Stomach (tissue), 19 donors: ENCODE measurements at places on chromosomes 16 and 17. TPM values are rescaled to one million over a fixed set of nuclear protein-coding genes. Genes with fewer than 3 reads are reported as not detected.

The NAT9 gene
- total RNA-seq: 24.0 TPM

The HSD17B1 gene
- not detected for total RNA-seq

The HS3ST3B1 gene
- not detected for total RNA-seq

The KCNJ12 gene
- total RNA-seq: 2.3 TPM

The NTN1 gene
- 5.8 TPM for total RNA-seq

The NUPR1 gene
- total RNA-seq: 14.0 TPM

The ZFP3 gene
- 15.2 TPM for total RNA-seq

The HELZ gene
- 144 TPM for total RNA-seq

The SLC52A1 gene
- total RNA-seq: not detected

The PLA2G10 gene
- not detected for total RNA-seq

DNA sequence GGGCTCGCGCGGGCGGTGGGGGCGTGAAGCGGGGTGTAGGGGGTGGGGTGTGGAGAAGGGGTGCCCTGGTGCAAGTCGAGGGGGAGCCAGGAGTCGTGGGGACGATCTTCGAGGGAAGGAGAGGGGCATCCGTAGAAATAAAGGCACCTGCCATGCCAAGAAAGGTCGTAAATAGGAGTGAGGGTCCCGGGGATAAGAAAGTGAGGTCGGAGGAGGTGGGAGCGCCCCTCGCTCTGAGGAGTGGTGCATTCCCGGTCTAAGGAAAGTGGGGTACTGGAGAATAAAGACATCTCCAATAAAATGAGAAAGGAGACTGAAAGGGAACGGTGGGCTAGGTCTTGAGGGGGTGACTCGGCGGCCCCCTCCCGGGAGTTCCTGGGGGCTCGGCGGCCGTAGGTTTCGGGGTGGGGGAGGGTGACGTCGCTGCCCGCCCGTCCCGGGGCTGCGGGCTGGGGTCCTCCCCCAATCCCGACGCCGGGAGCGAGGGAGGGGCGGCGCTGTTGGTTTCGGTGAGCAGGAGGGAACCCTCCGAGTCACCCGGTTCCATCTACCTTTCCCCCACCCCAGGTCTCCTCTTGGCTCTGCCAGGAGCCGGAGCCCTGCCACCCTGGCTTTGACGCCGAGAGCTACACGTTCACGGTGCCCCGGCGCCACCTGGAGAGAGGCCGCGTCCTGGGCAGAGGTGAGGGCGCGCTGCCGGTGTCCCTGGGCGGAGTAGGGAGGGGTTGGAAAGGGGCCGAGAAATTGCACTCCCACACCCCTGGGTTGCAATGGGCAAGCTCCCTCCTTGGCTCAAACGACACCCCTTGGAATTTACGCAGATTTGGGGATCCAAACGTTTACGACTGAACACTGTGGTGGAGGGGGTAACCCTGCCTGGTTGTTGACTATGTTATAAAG lies 888 bp downstream of the CDH1 start:
- DNase-seq: peak; percentile 84

- no peak for DNase-seq
Measured at GRCh38 chr17:14593956-14594355, 293.1 kb downstream of the HS3ST3B1 start.

GRCh38 chr17:50533720-50534148 lies 1.2 kb downstream of the EPN3 start:
- peak; percentile 88 for DNase-seq

- DNase-seq: no peak
Measured at GRCh38 chr16:58428621-58429542, 36.6 kb downstream of the GINS3 start.

GRCh38 chr17:11539637-11540036 lies 58.6 kb upstream of the DNAH9 start:
- no peak for DNase-seq

DNA sequence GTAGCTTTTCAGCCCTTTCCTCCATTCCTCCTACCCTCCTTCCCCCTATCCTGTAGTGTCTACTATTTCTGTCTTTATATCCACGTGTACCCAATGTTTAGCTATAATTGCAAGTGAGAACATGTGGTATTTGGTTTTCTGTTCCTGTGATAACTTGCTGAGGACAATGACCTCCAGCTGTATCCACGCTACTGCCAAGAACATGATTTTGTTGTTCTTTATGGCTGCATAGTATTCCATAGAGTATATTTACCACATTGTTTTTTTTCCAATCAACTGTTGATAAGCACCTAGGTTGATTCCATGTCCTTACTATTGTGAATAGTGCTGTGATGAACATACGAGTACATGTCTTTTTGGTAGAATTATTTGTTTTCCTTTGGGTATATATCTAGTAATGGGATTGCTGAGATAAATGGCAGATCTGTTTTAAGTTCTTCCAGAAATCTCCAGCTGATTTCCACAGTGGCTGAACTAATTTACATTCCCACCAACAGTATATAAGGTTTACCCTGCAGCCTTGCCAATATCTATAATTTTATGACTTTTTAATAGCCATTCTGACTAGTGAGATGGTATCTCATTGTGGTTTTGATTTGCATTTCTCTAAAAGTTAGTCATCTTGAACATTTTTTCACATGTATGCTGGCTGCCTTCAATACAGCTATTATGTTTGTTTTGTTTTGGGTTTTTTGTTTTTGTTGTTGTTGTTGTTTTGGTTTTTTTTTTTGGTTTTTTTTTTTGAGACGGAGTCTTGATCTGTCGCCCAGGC lies 10.9 kb upstream of the COPRS start:
- DNase-seq: no peak

DNA sequence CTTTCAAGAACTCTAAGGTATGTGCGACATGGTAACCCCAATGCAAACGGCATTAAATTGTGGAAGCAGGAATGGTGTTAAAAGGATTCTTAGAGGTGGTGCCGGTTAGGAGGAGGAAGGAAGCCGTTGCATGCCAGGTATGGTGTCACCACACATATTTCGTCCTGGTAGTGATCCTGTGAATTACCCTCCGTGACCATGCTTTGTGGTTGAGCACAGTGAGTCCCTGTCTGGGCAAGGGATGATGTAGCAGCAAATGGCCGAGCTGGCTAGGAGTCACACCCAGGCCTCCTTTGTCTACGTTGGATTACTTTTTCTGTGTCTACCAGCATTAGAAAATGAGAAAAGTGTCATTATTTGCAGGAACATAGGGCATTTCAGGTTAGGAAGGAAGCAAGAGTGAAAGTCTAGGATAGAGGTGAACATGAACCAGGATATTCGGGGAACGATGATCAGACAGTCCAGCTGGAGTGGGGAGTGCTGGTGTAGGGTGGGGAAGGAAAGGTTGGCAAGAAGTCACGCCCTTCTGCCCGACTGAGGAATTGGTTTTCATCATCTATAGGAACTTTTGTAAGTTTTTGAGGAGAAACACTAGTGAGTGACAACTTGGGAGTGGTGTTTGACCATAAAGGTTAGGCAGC lies 123.5 kb downstream of the PRKCA start:
- DNase-seq: no peak

GRCh38 chr17:47693731-47694580 lies at the start of gene TBKBP1:
TSS of gene TBKBP1 (plus strand) at chr17:47694161. CDS start at chr17:47696113, 1,952 bp downstream.
- no peak for DNase-seq

GRCh38 chr16:67843343-67843765 lies 1.2 kb downstream of the THAP11 start:
- DNase-seq: no peak

GRCh38 chr17:64491034-64491860 lies 5.6 kb downstream of the POLG2 start:
- DNase-seq: no peak

DNA sequence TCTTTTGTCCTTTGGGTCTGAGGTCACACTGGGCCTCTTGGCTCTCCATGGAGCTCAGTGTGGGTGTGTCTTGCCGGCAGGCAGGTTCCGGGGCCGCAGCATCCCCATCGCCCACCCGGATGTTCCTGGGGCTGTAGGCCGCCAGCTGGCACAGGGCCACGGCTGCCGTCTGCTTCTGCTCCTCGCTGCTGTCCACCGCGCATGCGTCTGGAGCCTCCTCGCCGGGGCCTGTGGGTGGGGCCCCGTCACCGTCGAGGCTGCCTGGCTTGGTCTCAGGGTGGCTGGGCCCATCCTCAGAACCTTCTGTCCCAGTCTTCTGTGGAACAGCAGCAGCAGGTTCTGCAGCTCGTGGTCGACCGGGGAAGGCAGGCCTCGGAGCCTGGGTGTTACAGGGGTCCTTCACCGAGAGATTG lies 9.6 kb downstream of the ZNF750 start:
- peak; percentile 88 for DNase-seq

GRCh38 chr17:39208893-39209292 lies 8.8 kb downstream of the RPL19 start:
- DNase-seq: peak; percentile 36

DNA sequence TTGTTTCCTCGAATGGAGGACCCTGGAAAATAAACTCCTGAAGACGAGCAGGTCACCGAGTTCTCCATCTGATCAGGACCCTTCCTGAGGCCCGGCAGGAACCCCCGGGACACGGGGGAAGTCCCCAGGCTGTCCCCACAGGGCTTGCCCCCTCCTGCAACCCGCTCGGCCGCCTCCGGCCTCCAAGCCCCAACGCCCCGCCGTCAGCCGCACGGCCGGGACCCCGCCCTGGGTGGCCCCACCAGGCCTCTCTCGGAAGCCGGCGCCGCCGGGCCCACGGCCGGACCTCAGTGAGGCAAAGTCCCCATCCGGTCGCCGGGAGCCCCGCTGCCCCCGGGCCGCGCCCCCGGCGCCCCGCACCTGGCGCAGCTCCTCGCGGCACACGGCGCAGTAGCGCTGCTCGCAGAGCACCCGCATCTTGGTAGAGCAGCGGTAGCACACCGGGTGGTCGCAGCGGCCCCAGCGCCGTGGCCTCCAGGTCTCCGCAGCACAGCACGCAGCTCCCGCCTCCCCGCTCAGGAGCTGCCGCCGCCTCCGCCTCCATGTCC lies 383 bp downstream of the ZNF598 start:
- DNase-seq: no peak

DNA sequence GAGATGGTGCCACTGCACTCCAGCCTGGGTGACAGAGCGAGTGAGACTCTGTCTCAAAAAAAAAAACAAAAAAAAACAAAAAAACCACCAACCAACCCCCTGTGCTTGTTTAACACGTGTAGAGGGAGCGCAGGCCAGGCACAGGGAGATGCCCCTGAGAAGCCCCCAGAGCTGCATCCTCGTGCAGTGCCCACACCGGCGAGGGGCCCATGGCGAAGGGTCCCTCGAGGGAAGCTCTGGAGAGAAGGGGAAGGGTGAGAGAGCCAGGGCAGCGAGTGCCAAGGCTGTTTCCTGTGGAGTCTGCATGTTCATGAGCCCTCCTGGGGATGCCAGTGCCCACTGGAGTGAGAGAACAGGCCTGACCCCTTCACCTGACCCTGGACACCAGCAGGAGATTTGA lies 47.8 kb upstream of the GSE1 start:
- DNase-seq: no peak

- no peak for DNase-seq
Measured at GRCh38 chr16:14658063-14658462, 25.3 kb downstream of the BFAR start.

GRCh38 chr17:29857823-29858222 lies 72.2 kb downstream of the SSH2 start:
- no peak for DNase-seq

DNA sequence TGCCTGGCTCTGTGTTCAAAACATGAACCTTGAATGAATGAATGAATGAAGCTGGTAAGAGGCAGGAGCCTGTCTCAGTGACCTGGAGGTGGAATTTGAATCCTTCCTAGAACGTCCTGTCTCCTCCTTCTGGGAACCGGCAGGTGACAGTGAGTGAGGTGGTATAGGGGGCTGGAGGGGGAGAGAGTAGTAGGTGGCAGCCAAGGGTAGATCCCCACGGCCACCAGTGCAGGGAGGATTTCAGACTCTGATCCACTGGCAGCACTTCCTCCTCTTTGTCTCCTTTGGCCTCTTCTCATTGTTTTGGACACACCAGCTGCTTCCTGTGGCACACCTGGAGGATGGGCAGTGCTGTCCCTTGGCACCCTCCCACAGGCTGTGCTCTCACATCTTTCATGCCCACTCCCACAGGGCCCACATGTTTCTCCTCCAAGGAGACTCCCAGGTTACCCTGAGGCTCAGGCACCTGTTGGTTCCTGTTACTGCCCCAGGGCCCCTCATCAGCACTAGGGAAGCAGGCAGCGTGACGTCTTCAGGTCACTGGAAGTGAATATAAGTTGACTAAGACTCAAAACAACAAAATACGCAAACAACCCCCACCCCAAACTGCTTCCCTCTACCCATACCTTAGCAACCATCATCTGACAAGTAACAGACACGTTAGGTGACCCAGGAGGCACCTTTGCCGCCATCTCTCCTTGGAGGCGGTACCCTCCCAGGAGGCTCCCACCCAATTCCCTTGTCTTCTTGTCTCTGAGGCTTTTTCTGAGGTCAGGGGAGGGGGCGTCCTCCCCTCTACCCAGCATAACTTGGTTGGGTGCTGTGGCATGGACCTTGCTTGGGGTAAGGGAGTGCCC lies 84.6 kb downstream of the N4BP1 start:
- no peak for DNase-seq

- no peak for DNase-seq
Measured at GRCh38 chr16:29641561-29641960, 21.5 kb upstream of the SPN start.

- no peak for DNase-seq
Measured at GRCh38 chr16:194516-194915, 14.3 kb downstream of the HBQ1 start.
